ENCODE measurements at places on chromosomes 11 and 22. TPM values are rescaled to one million over a fixed set of nuclear protein-coding genes. Genes with fewer than 3 reads are reported as not detected.

DNA sequence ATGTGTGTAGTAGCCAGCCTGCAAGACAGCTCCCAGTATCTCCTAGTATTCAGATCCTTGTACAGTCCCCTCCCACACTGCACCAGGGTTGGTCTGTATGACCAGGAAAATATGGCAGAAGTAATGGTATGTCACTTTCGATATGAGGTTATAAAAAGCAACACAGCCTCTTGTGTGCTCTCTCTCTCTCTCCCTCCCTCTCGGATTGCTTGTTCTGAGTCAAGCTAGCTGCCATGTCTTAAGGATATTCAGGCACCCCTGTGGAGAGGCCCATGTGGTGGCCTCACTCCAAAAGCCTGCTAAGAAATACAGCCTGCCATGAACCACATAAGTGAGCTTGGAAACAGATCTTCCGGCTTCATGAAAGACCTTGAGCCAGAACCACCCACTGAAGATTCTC, 25.4 kb downstream of the FXYD6 start:
- DNase-seq, result no peak

DNA sequence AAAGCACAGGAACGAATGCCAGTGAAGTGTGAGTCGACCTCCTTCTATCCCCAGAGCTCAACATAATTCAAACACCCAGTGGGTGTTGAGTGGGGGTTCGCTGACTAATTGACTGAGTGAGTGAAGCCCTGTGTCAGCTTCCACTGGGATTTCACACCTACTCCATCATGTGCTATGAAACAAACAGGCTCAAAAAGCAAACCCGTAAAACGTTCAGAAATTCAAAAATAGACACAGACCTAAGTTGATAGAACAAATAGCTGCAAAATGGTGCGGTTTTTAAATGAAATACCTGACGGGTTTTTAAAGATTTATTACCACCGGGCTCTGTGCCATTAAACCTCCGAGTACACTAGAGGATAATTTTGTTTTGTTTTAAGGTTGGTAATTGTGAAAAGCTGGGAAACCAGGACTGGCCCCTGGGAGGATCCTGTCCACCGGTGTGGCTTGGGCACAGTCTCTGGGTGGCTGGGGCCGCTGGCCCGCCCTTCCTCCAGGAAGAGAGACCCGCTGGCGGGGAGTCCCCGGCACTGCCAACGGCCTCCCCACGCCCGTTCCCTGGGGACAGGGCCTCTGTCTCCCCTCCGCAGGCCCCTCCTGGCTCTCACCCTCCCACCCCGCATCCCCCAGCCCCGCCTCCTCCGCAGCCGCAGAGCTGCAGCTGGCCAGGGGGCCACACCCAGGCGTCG, 13.6 kb downstream of the KCNJ5 start:
- no peak for DNase-seq

- no peak for DNase-seq
Measured at GRCh38 chr11:1916132-1916985, 3.1 kb upstream of the TNNT3 start.

- DNase-seq, result no peak
Measured at GRCh38 chr11:122668562-122669090, 13.1 kb downstream of the UBASH3B start.

GRCh38 chr11:32131321-32131720, 40.4 kb downstream of the RCN1 start:
- no peak for DNase-seq

GRCh38 chr11:39236916-39237315, 2222.5 kb downstream of the LRRC4C start:
- DNase-seq, result no peak

DNA sequence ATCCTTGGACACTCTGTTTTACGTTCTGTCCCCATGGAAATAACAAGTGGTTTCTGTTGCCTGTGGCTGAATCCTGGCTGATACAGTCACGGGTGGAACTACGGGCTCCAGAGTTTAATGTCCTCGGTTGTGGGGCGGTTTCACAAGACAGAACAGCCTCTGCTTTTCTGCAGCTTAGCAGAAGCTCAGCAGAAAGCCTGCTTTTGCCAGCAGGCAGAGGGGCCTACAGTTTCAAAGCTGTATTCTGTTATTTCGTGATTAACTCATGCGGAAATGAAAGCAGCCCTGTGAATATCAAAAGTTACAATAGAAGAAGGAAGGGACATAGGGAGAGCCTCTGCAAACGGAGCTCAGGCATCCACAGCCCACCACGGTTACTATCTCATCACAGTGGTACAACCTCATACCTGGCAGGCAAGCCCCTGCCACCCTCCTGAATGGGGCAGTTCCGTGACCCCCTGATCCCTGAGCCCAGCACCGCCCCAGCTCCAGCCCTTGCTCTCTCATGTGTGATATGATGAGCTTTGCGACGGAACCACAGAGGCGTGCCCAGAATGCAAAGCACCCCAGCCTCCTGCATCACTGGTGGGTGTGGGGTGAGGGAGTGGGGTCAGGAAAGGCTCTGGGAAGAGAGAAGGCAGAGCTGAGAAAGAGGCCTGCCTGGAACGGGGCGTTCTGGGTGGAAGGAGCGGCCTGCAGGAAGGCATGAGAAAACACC, 360.6 kb downstream of the BRD1 start:
- no peak for DNase-seq

- DNase-seq, result no peak
Measured at GRCh38 chr22:37266581-37267134, 15.7 kb upstream of the CYTH4 start.

- no peak for DNase-seq
Measured at GRCh38 chr11:69353696-69354544, 60.0 kb downstream of the MYEOV start.

- DNase-seq, result peak; percentile 66
Measured at GRCh38 chr11:17012712-17013547, 1.3 kb downstream of the PLEKHA7 start.

DNA sequence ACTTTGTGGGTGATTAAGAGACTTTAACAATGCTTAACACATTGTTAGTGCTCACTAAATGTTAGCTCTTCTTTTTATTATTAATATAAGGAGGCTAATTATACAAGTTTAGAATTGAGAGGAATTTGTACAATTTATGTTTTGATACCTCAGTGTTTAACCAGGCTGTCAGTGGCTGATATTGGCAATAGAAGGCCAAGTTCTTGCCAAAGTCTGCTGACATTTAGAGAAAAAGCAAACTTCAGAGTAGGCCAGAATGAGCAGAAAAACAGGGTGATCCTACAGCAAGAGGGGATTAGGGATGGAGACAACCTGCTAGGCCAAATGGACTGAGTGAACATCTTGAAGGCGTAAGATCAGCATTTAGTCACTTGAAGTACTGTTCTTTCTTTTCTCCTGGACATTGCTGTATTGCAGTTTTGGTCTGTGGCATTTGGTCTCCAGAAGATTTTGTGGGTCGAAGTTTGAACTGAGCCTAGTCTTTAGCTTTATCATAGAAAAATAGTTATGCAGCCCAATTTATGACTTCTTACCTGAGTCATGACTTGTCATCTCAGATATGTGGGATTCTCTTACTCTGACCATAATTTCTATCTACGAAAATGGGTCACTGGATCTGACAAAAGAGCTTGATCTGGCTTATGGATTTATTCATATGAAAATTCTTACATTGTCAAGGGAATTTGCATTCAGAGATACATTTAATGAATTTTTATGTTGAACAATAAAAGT, 9.0 kb downstream of the TRIM44 start:
- DNase-seq, result no peak

GRCh38 chr11:41309111-41309522, 150.3 kb downstream of the LRRC4C start:
- no peak for DNase-seq

DNA sequence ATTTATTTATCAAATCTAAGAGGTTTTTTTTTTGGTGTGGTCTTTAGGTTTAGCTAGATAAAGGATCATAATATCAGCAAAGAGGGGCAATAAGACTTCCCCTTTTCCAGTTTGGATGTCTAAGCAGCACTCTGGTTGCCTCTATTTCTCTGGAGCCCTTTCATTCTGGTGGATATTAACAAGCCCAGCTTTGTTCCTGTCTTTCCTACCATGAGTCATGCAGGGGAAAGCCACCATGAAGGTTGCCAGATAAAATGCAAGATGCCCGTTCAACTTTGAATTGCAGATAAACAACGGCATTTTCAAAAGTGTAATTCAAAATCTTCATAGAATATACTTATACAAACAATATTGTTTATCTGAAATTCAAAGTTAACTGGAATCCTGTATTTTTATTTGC, 143.6 kb downstream of the ADAMTS15 start:
- DNase-seq, result no peak

- peak; percentile 40 for DNase-seq
Measured at GRCh38 chr11:111938687-111939160, 1.6 kb downstream of the DIXDC1 start.

DNA sequence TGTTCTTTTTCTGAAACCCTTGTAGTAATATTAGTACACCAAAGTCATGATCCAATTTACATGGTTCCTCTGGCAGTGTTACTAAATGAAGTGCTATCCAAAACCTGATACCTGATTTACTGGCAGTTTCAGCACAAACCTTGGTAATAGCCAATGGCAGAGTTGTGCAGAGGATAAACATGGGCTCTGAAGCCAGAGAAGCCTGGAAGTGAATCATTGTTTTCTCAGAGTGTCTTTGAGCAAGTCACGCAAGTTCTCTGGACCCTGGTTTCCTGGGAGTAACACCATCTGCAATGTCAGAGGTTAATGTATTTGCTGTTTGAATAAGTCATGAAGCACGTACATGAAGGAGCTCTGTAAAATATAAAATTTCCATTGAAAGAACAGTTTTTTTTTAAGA, 222.3 kb upstream of the NARS2 start:
- no peak for DNase-seq

DNA sequence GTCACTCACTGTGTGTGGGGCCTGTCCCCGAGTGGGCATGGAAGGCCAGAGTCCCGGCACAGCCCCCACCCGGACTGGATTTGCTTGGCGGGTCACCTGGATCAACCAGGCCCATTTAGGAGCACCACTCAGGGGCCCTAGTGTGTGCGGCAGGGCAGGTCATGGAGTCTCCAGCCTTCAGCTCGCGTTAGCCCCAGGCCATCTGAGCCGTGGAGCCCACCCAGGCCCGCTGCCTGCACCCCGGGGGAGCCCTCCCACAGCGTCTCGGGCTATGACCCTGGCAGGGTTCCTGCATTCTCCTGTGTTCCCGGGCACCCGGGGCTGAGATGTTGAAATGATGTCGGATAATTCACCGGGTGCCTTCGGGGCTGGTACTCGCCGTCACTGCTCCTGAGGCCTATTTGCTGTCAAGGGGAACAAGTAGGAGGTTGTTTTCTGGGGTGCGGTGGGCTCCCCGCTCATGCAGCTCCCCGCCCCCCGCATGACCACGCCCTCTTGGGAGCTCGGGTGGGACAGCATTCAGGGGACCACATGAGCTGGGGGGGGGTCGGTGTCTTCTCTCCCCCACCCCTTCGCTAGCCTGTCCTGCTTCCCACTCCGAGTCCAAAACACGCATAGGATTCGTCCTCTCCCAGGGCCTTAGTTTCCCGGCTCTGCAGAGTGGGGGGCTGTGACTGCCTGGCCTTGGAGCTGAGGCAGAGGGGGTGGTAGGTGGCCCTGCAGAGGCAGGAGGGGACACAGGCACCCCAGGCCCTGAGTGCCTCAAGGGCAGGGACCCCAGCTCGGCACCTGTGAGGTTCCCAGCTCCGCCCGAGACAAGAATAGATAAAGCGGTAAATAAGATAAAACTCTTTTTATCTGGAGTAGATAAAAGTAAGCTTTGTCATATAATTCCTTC, 77.2 kb downstream of the KCNQ1 start:
- DNase-seq, result peak; percentile 8

DNA sequence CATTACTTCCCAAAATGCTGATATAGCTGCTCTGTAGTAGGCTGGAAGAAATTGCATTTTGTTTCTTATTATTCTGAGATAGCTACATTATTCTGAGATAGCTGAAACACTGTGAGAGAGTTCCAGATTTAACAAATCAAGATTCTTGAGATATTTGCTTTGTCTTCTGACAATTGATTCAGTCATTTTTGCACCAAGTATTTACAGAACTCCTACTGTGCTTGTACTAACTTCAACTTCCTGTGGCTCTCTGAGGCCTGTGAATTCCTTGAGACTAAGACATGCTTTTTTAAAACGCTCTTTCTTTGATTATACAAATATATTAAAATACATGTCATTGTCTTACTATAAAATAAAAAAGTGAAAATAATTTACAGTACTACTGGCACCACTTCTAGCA, 52.7 kb downstream of the USP47 start:
- no peak for DNase-seq

DNA sequence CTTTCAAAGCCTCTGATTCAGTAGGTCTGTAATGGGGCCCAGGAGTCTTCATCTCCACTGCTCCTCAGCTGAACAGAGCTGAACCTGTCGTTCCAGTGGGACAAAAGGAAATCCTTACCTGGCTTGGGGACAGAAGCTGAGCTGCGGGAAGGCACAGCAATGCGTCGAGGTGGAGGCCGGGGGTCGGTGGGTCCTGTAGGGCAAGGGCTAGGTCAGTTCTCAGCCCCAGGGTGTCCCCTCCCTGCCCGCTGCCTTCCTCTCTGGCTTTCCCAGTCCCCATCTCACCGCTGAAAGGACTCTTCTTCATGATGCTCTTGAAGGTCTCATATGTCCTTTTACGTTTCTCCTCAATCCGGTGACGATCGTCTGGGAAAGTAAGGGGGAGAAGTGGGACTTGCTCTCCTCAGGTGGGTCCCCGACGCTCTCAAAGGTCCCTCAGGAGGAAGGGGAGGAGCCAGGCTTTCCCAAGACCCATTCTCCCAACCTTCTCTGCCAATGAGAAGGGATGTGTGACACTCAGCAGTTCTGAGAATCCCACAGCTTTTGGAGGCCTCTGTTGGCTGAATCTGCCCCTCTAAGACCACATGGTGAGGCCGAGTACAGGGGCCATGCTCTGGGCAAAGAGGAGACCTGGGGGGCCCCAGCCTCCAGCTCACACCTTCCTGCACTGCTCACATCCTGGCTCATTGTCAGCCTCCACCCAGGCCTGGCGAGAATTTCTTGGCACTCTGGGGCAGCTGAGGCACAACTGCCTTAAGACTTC, 7.0 kb downstream of the RELA start:
- no peak for DNase-seq

Gene PATE2
- total RNA-seq, result not detected

Gene WDR74
- total RNA-seq, result 82.7 TPM

Gene GGT1
- total RNA-seq, result 38.8 TPM

Gene OR2AG1
- total RNA-seq, result not detected

Gene SLC22A25
- not detected for total RNA-seq

Gene TPBGL
- 0.60 TPM for total RNA-seq

Gene OR51B2
- total RNA-seq, result not detected

Gene NNMT
- total RNA-seq, result 0.53 TPM

Gene ASRGL1
- total RNA-seq, result 36.3 TPM

Gene ROM1
- total RNA-seq, result 0.94 TPM

Gene OVCH2
- total RNA-seq, result not detected

Gene SLC6A5
- total RNA-seq, result not detected

Gene RAB39A
- 9.5 TPM for total RNA-seq
